ENCODE measurements at places on chromosomes 5 and 9.

DNA sequence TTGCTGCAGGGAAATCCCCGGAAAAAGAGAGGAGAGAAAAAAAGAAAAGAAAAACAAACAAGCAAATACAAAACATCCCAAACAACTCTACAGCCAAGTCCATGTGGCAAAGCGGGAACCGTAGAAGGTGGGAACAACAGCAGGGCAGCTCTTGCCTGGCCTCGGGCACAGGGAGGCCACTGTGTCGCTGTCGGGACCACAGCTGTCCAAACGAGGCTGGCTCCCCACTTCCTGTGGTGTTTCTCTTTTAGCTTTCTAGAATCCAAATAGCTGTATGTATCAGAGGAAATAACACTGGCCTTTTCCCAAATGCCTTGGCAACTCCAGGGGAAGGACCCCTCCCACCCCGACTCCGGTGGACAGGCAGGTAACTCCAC lies 41.6 kb upstream of the EQTN start:
- no peak for DNase-seq

DNA sequence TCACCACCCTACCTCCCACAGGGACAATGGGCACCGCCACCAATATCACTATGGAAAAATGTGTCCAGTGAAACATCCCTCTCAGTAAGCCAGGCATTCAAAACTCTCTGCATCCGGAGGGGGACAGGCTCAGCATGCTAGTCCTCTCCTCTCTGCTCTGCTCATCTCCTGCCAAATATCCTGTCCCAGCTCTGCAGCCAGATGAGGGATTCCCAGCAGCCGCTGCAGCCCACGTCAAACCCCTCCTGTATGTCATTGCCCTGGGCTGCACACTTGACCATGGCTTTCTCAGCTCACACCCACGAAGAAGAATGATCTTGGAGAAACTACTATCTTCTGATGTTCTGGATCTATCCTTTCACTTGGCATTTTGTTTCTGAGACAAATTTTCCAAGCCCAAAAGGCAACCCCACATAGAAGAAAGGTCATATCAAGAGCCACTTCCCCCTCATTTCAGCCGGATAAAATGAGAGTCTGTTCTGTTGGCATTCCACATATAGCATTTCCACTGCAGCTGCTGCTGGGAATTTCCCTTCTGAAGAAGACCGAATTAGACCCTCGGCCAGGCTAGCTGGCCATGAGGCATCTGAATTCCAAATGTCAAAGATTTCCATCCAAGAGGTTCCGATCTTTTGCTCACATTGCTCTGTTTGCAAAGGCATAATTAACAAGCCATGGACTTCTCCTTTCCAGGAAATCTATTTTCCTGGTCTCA lies 338.0 kb downstream of the ACTL7B start:
- no peak for DNase-seq

DNA sequence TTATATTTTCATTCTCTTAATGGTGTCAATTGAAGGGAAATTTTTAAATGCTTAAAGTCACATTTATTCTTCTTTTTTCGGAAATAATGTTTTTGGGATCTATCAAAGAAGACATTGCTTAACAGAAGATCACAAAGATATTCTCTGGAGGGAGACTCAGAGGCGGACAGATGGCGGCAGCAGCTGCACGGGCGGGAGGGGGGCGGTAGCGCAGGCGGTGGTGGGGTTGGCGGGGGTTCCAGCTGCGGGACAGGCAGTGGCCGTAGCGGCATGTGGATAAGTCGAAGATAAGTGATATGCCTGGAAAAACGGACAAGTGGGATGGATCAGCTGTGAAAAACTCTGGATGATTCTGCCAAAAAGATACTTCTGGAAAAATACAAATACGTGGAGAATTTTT lies 31.6 kb upstream of the ZDHHC11B start:
- DNase-seq: no peak

DNA sequence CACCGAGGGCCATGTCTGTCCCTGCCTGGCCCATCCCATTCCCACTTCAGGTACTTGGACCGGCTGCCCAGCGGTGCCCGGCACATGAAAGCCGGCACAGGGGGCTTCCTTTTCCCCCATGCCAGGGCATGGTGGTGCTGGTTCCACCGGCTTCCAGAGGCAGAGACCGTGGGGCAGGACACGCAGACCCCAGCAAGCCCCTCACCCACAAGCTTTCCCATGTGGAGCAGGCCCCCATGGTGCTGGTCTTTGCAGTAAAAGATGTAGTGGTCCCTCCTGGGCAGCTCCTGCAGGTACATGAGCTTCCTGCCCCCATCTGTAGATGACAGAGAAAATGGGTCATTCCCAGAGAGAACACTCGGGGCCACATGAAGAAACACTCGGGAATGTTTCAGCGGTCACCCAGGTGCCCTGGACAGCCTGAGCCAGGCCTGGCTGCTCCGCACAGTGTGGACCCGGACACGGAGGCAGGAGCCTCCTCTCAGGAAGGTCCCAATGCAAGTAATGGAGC lies 2.0 kb downstream of the OBP2B start:
- DNase-seq: no peak

- no peak for DNase-seq
Measured at GRCh38 chr9:135456436-135457104, 23.0 kb upstream of the PPP1R26 start.

GRCh38 chr5:167071981-167072610 lies 1219.3 kb upstream of the WWC1 start:
- no peak for DNase-seq

- no peak for DNase-seq
Measured at GRCh38 chr9:104970271-104970987, 42.5 kb upstream of the ABCA1 start.

GRCh38 chr5:53956632-53957031 lies 353.7 kb downstream of the ARL15 start:
- no peak for DNase-seq

- DNase-seq: peak; percentile 70
Measured at GRCh38 chr9:12785260-12785770, 10.5 kb downstream of the LURAP1L start.

DNA sequence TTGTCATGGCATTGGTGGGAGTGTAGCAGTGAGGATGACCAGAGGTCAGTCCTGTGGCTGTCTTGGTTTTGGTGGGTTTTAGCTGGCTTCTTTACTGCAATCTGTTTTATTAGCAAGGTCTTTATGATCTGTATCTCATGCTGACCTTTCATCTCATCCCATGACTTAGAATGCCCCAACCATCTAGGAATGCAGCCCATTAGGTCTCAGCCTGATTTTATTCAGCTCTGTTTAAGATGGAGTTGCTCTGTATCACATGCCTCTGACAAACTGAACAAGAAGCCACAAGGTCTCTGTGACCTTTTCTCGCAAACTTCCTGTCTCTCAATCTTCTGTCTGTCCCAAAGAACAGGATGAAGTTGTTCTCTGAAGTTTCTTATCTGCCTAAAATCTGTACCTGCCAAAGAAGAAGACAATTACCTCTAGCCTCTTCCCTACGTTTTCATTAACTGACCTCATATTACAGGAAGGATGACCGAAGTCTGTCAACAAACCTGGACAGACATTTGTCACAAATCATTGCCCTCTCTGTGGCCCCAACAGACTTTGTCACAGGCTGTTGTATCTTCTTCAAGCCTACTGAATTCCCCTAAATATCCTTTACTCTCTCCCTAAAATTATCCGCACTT lies 284.2 kb upstream of the SEMA6A start:
- DNase-seq: peak; percentile 44

DNA sequence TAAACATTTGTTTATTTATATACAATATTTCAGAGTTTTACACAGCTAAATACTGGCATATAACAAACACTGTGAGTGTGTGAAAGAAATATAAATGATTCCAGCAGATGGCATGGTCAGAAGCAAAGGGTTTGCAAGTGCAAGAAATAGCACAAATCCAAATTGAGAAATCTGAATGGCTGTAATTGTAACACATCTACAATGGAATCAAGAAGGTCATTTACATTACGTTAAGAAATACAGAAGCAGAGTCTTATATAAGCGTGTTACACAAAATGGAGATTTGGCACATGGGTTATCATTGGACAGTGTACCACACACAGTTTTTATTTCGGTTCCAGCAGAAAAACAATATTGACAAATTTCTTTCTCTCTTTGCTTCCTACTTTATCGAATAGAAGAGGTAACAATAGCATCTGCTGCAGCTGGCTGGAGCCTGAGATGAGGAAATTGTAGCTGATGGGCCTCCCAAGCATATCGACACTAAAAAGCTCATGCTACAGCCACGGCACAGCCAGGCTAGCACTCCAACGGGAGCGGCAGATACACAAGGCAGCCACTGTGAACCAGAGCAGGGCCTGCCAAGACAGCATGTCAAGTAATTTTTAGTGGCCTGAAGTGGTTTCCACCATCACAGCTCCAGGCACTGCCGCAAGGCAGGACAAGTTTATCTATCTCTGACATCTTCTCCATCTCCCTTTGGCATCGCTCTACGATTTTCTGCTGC lies 564.6 kb upstream of the DMAC1 start:
- DNase-seq: no peak

DNA sequence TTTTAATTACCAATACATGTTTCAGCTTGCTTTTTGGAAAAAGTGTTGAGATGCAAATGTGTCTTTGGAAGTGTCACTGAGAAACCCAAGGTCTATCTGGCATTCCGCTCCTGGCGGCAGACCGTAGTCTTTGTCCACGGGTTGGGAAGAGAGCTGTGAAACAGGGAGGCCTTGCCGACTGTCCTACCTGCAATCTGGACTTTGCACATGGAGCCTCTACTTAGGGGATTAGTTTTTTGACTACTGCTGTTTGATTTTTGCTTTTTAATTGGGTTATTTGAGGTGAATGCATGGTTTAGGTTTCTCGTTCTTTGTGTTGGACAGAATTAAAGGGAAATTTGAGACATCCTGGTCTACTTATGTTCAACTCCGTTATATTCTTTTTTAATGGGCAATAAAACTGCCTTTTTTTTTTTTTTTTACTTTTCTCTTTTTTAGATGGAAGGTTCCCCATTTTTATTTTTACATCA lies 25.7 kb downstream of the TRIO start:
- no peak for DNase-seq

DNA sequence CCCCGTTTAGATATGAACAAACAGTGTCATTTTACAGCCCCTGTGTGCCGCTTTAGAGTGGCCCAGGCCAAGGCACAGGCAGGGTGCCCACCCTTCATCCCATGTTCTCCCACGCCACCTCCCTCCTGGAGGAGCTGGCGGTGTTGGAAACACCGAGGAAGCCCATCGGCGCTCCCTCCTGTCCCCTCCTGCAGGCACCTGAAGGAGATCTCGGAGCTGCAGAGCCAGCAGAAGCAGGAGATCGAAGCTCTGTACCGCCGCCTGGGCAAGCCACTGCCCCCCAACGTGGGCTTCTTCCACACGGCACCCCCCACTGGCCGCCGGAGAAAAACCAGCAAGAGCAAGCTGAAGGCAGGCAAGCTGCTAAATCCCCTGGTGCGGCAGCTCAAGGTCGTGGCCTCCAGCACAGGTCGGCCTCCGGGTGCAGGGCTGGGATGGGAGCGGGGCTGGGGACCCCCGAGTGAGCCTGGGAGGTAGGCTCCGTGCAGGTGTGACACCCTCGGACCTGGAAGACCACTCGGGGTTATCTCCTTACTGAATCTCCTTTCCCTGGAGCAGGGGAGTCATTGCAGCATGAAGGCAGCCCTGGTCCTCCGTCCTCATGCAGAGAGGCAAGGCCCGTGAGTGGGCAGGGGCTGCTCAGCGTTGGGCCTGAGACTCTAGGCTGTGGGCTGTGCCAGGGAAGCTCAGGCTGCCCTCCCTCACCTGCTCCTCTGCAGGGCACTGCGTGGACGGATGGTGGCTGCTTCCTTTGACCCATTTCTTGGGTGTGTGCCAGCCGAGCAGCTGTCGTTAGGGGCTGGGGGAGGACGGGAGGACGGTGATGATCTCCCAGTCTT lies 113.9 kb downstream of the WNK2 start:
- DNase-seq: no peak

DNA sequence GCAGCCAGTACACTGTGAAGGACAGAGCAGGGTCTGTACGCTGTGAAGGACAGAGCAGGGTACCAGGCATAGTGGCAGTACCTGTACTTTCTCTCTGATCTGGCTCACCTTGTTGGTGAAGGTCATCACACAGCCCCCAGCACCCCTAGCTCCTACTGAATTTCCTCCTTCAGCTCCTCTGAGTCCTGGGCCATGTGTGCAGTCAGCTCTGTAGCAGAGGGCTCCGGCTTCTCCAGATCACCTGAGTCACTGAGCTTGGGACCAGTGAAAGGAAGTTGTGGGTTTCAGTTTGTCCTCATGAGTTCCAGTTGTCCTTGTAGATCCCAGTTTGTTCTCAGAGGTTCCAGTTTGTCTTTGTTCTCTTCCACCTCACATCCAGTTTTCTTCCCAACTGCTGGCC lies 5.5 kb downstream of the NUDT2 start:
- no peak for DNase-seq

DNA sequence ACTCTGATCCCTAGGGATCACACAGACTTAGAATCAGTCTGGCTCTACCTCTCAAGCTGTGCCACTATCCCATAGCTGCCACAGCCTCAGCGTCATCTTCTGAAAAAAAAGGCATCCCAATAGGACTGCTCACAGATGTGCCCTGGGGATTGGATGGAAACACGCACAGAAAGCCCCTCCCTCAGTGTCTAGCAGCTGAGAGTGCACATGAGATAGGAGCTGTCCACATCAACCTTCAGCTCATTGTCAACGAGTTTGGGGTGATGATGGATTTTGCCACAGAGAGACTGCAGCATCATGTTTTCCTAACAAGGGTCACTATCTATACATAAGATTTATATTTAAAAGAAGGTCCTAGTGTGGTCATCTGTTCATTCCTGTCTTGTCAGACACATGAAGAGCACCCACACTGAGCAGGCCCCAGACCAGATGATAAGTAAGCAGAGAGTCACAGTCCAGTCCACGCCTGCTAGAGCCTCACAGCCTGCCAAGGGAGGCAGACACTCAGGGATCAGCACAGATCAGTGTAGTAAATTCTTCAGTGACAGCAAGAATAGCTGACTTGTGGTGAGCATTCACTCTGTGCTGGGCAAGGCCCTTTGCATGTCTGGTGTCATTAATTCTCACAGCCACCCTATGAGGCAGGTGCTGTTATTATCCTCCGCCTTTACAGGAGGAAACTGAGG lies 25.8 kb downstream of the AFAP1L1 start:
- DNase-seq: no peak

GRCh38 chr5:68502531-68502930 lies 287.0 kb downstream of the PIK3R1 start:
- DNase-seq: no peak

DNA sequence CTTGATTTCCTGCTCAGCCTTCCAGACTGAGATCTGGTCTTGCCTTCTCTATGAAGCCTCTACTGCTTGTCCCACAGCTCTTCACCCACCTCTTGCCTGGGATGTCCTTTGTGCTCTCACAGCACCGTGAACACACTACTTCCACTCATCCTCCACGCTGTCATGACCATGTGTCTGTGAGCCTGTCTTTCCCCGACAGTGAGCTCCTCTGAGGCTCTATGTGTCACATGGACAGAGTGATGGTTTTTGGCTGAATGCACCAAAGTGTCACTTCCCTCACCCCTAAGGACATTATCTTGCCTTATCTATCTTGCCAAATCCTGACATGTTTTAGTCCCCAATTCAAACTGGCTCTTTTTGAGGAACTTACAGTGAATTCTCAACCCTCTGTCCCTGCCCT lies 11.3 kb downstream of the PHYKPL start:
- no peak for DNase-seq

GRCh38 chr9:72346333-72346732 lies 18.7 kb downstream of the ZFAND5 start:
- no peak for DNase-seq
